ENCODE measurements at places on chromosomes 1 and 21. TPM values are rescaled to one million over a fixed set of nuclear protein-coding genes. Genes with fewer than 3 reads are reported as not detected.
A peak's percentile ranks its signal among the peaks of the same experiment; 100 is the strongest.

DNA sequence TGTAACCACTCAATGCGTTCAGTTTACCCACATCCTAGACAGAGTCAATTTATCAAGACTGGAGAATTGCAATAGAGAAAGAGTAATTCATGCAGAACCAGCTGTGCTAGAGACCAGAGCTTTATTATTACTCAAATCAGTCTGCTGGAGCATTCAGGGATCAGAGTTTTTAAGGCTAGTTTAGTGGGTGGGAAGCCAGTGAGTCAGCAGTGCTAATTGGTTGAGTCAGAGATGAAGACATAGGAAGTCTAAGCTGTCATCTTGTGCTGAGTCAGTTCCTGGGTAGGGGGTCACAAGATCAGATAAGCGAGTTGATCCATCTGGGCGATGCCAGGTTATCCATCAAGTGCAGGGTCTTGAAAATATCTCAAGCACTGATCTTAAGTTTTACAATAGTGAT, 499.6 kb downstream of the MRPL39 start:
- no peak for DNase-seq

- DNase-seq, result no peak
Measured at GRCh38 chr1:187938092-187938491, 1109.3 kb downstream of the PLA2G4A start.

Gene AKNAD1
- total RNA-seq, result not detected

Gene CHI3L2
- total RNA-seq, result not detected

- DNase-seq, result no peak
Measured at GRCh38 chr1:53606651-53607051, 132.3 kb downstream of the GLIS1 start.

Gene NECTIN4
- total RNA-seq, result 3.0 TPM

- DNase-seq, result peak; percentile 54
Measured at GRCh38 chr1:64686828-64687724, 57.8 kb upstream of the RAVER2 start.

DNA sequence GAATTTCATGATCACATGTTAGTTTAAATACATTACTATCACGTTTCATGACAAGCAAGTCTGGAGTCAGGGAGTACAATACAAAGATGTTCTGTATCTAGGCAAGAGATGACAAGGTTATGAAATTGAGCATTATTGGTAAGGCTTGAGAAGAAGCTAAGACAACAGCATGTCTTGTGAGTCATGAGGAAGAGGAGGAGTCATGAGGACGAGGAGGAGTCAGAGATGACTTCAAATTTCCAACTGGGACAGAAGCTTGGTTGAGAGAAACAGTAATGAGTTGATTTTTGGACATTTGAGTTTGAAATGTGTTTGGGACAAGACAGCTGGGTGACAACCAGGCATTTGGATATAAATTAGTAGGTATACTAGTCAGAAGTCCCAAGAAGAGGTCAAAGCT, 4.3 kb upstream of the UBE2U start:
- DNase-seq, result no peak

GRCh38 chr1:93976291-93976690, 67.1 kb upstream of the GCLM start:
- no peak for DNase-seq
